ENCODE measurements at places on chromosomes 5 and 9. TPM values are rescaled to one million over a fixed set of nuclear protein-coding genes. Genes with fewer than 3 reads are reported as not detected.
A peak's percentile ranks its signal among the peaks of the same experiment; 100 is the strongest.

The GABBR2 gene
- total RNA-seq = 116 TPM

The IL5 gene
- not detected for total RNA-seq

The IPO11 gene
- 23.5 TPM for total RNA-seq

The UGT3A1 gene
- total RNA-seq = not detected

The PCDHGB1 gene
- 9.6 TPM for total RNA-seq

The RBM27 gene
- total RNA-seq = 20.8 TPM

The EQTN gene
- total RNA-seq = not detected

The ACTBL2 gene
- not detected for total RNA-seq

The EXOSC2 gene
- 43.3 TPM for total RNA-seq

The NMUR2 gene
- not detected for total RNA-seq

The MTX3 gene
- total RNA-seq = 21.8 TPM

The FANCC gene
- total RNA-seq = 22.9 TPM

GRCh38 chr5:134913254-134913653 lies 8.3 kb downstream of the PCBD2 start:
- no peak for DNase-seq

DNA sequence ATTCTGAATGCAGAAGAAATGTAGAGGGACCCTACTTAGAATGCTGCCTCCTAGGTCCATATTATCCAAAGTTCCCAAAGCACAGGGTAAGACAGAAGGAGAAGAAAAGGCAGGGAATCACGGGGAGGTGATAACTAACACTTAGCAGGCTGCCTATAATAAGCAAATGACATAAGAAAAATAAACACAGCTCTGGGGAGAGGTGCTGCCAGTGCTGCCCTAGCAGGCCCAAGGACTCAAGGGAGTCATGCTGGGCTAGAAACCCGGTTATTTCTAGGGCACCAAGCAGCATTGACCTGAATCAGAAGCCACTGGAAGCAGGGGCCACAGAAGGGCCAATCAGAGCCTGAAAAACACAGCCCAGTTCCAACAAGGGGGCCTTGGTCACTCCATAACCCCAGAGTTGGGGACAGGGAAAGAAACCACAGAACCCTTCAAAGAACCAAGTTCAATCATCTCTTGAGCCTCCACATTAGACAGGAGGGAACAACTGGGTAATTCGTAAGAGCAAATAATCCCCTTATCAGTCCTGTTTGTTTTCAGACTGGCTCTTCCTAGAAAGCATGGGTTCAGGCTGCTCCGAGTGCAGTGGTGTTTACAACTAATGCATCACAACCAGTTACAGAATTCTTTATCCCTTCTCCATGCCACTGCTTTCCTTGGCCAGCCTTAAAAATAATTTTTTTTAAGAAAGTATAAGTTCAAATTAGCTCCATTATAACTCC lies 24.0 kb downstream of the NRG2 start:
- DNase-seq = no peak

DNA sequence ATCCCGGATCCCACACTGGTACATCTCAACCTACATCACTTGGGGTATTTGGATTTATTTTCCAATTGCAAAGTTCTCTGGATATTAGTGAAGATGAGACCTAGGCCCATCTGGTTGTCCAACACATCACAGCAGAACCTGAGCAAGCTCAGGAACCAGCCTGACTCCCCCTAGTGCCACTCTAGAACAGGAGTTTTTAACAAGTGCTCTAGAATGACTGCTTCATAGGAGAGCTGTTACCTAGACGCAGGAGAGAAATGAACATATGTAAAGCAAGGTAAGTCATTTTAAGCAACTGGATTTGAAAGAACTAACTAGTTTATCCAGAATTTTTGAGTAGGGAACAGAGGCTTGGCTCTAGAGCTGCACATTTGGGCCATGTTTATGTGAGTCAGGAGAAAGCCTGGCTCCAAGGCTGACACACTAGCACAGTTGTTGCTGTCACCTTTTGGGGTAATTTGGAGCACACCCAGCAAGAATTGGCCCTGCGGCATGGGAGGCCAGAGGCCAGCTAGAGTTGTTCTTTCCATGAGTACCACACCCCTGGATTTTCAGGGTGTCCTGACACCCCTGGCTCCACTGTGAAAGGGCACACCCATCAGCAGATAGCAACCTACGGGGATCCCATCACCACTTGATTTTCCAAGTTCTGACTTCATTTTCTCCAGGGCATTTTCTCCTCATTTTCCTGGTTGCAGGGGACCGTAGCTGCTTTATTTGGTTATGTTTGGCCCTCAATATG lies 110.9 kb upstream of the LPAR1 start:
- no peak for DNase-seq

GRCh38 chr5:112869948-112870347 lies 8.9 kb downstream of the SRP19 start:
- DNase-seq = no peak

DNA sequence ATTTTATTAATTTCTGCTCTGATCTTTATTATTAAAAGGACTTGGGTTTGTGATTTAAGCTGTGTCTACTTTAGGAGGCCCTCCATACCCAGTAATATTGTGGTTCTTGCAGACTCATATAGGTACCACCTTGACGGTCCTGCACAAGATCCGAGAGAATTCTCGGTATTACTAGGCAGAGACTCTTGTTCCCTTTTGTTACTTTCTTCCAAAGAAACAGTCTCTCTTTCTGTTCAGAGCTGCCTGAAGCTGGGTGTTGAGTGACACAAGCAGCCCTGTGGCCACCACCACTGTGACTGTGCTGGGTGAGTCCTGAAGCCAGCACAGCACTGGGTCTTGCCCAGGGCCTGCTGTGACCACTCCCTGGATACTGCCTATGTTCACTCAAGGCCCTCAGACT lies 666.6 kb downstream of the SEMA5A start:
- DNase-seq = no peak

DNA sequence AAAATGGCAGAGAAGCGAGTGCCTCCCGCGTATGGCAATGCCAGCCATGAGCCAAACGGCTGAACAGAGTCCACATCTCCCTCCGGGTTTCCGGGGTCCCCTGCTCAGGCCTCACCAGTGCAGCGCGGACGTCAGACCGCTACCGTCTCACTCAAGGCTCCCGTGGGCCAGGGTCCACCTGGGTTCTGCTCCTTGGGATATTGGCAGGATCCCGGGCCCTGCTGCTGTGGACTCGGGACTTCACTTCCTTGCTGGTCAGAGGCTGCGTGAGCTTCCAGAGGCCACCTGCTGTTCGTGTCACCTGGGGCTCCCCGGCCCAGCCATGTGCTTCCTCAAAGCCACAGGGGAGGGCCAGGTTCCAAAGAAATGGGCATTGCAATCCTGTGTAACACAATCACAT lies 38.4 kb upstream of the CLPTM1L start:
- no peak for DNase-seq

- DNase-seq = no peak
Observed at GRCh38 chr5:79849061-79849460, 142.0 kb downstream of the MTX3 start.

DNA sequence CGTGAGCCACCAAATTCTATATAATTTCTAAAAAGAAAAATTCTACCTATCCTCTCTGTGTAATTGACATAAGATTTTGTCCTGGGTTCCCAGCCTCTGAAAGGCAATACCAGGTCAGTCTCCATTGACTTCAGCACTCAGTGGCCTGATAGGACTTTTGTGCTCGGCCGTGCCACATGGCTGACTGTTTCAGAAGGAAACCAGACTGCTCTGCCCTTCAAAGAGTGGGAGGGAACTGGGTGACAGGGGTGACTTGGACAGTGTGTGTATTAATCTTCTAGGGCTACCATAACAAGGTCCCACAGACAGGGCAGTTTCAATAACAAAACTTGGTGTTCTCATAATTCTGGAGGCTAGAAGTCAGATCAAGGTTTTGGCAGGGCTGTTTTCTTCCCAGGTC lies 43.0 kb downstream of the ARHGAP26 start:
- no peak for DNase-seq

DNA sequence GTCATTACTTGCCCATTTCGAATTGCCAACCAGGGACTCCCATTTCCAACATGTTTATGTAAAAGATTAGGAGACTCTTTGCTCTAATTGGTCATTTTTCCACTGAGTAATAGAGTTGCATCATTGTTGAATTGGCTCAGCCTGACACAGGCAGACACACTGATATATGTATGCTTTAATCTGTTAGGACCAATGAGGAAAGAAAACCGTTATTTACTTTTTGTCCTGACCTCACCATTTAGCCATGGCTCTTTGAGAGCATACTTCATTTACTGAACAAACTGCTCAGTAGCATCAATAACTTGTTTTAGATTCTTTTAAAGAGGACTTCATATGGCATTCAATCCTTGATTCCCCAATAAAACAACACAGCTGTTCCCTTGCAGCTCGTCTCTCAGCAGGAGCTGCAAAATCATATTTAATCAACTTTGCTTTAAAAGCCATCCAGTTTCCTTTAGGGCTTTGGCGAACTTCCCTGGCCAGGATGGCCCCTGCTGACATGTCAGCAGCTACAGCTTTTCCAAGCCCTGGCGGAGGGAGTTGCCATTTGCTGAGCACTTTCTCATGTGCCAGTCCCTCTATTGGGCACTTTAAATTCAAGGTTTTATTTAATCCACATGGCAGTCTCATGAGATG lies 251.5 kb upstream of the TNC start:
- no peak for DNase-seq

GRCh38 chr5:169389318-169389717 lies 88.4 kb upstream of the SLIT3 start:
- DNase-seq = no peak

DNA sequence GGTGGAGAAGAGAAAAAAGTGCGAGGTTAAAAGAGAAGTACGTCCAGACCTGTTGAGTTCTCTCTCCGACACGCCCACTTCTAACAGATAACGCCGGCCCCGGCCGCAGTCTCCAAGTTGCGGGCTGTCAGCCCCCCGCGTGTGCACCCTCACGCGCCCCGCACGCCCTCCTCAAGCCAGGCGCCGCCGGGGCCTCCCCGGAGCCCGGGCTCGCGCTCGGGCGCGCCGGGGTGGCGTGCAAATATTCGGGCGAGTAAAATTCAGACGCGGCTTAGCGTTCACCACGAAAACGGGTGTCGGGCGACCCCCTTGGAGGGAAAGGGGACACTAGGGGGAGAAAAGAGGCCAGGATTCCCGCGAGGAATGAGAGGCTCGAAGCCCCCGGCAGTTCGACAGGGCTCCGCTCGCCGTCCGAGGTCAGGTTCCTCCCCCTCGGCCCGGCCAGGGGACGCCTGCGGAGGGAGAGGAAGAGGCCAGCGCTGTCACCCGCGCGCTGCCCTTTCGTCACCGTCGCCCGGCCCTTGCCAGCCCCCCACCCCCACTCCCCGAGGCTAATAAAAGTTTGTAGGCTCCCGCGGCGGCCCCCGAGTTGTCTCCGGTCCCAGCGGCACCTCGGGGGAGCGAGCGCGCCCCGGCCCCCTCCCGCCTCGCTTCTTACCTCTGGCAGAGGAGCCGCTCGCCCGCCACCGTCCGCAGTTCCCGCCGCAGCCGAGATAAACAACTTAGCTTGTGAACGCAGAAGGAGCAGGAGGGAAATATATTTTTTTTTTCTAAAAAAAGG lies 743 bp downstream of the NR3C1 start:
- peak; percentile 57 for DNase-seq

DNA sequence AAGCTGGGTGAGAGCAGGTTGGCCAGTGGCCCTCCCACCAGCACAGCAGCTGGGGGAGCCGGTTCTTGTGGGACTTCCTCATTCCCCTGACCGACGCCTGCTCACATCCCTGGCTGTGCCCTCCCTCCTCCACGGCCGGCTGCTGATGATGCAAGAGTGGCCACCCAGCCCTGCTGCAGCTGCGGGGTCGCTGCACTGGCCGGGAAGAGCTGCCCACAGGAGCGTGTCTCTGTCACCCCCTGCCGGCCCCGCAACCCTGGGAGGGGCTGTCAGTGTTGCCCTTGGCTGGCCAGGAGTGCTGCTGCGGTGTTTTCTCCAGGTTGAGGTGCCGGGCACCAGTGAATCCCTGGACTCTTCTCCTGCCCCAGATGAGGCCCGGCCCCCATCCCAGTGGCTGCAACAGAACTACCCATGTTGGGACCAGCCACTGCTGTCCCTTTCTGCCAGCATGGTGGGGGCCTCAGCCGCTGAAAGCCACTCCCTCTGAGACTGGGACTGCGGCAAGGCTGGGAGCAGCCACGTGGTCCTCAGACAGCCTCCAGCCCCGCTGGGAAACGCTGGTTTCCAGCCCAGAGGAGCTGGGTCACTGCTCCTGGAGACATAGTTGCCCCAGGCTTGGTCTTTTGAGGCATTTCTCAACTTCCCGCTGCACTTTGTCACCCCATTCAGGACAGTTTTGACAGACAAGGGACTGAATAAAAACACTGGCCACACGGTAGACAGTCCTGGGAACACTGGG lies 739 bp downstream of the CARD9 start:
- DNase-seq = peak; percentile 69

GRCh38 chr9:105963343-105964099 lies 269.2 kb downstream of the TMEM38B start:
- no peak for DNase-seq

GRCh38 chr5:120465436-120465961 lies 1.4 kb downstream of the PRR16 start:
- DNase-seq = peak; percentile 63

DNA sequence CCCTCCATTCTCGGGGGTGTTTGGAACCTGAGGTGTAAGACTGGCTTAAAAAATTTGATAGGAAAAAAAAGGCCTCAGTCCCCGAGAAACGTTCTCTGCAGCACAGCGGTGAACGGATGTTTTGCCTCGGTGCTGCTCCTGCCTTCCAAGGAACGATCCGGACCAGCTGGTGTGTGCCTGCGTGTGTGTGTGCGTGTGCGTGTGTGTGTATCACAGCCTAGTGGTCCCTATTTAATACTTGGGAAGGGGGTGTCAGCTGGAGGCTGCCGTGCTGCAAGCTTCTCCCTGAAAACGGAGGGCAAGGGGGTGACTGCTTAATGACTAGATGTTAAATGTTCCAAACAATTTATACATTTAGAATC lies 76.9 kb downstream of the LHX2 start:
- no peak for DNase-seq

DNA sequence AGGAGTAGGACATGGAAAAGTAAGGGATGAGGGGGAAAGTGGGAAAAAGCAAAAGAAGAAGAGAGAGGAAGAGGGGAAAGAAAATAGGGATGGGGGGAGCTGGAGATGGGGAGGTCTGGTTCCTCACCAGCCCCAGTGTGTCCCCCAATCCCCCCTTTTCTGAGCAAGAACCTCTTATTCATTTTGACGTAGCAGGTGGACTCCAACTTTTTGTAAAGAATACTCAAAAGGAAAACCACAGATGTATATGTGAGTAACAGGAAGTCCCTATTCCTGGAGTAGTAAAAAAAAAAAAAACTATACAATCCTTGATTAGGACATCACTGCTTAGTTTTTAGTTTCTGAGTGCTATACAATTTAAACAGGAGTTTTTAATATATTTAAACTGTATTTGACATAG lies 3.9 kb upstream of the CFAP95 start:
- DNase-seq = no peak

DNA sequence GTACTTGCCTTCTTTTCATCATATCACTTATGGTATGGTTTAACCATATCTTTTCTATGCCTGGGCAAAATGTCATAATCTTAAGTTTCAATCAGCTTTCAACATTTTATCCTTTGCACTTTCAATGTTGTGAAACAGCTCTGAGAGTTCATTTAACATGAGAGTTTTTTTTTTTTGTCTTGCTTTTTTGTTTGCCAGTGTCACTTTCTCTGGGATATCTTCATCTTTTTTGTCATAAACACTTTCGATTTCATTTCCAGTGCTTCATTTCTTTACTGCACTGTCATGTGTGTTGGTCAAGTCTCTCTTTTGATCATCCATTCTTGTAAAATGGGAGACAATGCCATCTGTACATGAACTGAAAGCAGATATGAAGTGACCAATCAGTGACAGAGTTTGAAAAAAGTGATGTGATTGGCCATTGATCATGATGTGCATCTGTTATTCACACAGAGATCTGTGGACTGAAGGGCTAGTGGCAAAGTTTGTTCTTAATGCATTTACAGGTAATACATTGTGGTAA lies 7.5 kb upstream of the POU5F2 start:
- DNase-seq = no peak

- peak; percentile 61 for DNase-seq
Observed at GRCh38 chr5:129664336-129664937, 83.5 kb upstream of the MINAR2 start.

Data from glutamatergic neuron (in vitro differentiated cells).